ENCODE measurements at places on chromosomes 2 and 18. TPM values are rescaled to one million over a fixed set of nuclear protein-coding genes. Genes with fewer than 3 reads are reported as not detected.

DNA sequence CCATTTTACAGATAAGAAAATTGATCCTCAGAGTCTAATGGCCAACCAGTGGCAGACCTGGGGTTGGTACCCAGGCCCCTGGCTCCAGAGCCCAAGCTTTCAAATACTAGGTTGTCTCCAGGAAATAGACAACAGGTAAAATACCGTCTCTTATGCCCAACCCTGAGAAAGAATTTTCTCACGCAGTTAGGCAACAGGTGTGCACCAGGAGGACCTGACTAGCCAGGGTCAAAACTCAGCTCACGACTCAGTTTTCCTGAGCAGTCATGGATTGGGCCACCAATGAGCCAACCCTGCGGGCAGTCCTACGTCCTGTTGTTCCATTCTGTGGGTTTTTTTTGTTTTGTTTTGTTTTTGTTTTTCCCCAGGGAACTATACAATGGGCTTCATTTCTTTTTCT, 13.5 kb downstream of the TRIB2 start:
- DNase-seq, result no peak

DNA sequence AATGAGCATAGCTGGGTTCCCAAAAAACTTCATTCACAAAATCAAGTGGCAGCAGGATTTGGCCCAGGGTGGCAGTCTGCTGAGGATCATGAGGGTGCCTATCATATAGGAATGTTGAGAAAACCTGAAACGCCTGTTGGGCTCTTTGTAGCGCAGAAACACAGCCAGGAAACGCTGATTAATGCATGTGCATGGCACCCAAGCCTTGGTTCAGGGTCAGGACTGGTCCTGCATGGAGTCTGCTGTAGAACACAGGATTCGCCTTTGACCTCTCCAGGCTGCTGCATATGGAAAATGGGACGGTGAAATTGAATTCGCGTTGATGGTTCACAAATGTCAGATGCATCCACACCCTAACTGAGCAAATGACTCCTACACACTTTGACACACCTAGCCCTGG, 227.9 kb upstream of the COPS8 start:
- DNase-seq, result no peak

GRCh38 chr2:101725515-101726192, 28.1 kb downstream of the MAP4K4 start:
- DNase-seq, result no peak

DNA sequence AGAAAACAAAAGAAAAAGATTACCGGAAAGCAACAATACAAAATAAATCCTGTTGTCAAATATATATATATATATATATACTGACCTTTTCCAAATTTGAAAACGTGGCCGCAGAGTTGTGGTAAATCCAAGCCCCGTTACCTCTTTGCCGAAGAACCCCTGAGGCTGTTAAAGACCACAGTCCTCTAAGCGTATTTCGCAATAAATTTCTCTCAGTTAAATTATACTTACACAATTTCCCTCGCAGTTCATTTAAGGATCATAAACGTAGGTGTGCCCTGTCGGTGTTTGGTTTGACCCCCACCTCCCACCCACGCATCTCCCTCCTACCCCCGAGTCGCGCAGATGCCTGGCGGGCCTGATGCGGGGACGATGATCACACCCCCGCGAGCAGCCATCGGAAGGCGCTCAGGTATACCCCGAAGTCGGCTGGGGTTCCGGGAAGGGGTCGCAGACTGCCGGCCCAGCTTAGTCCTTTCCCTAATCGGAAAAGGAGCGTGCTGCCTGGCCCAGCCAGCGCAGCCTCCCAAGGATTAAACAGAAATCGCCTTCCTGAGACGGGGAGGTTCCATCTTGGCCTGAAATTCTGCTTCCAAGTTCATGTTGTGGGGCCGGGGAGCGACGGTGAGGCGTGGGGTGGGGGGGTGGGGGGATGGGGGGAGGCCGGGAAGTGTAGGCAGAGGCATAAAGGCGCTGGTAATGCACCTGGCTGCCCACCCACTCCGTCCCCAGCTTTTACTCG, 2.9 kb upstream of the MEIS1 start:
- DNase-seq, result no peak

GRCh38 chr2:85926931-85927661, 38.3 kb upstream of the ST3GAL5 start:
- DNase-seq, result no peak

The SPP2 gene
- polyA plus RNA-seq, result not detected

The CXCR4 gene
- polyA plus RNA-seq, result not detected

The GKN1 gene
- 0.18 TPM for polyA plus RNA-seq
